Stimulated activated CD8-positive, alpha-beta memory T cell treated with anti-CD3 and anti-CD28 coated beads, Interleukin-4, amount 100 ng/mL, for 1 hour (primary cell): ENCODE measurements at places on chromosomes 7 and 10.

DNA sequence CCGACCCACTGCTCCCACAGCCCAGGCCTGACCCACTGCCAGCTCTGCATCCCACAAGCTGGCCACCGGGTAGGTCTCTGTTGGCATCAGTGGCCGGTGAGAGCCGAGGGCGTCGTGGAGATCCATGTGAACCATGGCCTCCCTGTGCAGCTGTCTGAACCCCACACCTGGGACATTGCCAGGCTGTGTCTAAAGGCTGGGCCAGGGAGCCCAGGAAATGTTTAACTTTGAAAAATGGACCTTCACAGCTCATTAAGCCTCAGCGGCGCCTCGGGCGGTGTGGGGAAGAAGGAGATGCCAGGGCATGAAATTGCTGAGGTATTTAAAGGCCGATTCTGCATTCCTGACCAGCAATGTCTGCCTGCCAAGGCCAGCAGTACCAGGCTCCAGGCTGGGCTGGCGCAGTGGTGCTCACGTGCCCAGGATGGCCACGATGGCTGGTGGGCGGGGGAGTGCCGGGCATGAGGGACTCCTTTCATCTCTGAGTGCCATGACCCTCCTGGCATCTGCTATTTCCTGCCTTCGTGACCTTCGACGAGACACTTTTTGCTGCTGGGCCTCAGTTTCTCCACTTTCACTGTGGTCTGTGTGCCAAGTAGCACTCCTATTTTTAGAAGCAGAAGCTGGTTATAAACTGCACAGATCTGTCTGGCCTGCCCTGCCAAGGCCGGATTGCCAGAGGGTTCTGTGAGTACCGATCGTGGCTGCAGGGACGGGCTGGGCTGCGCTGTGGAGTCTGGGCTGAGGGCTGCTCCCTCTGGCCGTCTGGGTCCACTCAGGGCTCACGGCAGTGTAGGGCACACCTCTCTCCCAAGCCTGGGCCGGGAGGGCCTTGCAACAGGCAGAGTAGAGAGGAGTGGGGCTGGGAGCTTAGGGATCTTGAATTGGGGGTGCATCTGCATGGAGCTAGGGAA lies 21.8 kb downstream of the ELFN1 start:
- DNase-seq, result no peak

DNA sequence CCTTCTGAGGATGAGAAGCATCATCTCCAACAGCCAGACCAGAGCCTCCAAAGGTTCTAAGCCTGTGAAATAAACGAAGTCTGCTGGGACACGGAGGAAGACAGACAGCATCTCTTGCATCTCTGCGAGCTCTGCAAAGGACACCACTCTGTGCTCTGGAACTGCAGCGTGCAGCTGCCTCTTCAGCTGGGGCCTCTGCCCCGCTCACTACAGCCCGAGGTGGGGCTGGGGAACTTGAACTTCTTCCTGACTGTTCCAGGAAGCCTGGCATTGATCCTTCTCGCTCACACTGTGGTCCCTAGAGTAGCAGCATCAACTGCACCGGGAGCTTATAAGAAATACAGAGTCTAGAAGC lies 163.3 kb downstream of the USP6NL start:
- DNase-seq, result no peak

GRCh38 chr10:114754445-114755320 lies 66.9 kb upstream of the FHIP2A start:
- no peak for DNase-seq

DNA sequence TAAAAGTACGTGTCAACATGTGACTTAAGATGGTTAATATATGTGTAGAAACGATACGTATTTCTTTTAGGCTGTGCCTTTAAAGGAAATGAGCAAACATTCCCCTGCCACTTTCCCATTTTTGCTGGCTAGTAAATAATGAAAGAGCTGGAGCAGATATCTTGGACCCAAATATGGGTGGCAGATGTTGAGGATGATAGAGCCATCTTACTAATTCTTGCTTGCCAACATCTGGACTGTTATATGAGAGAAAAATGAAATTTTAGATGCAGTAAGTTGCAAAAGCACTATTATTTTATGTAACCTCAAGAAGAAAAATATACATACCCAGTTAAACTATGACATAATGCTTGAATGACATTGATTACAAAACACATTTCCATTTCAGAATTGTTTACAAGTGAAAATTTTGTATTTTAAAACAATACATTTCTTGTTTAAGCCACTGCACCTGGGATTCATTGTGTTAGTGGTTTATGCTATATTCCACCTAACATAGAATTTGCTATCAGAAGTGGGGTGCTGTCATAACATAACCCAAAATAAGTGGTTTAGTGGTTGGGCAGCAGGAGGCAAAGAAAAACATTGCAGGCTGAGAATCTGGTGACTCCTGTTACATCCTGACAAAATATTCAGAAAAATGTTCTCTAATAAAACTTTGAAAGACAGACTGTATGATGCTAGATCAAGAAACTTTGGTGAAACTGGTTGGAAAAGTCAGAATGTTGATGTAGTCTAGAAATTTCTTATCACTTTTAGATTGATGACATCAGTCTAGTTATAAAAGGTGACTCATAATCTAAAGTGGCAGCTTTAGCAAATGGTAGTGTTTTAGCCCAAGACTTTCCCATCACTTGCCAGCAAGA lies 305.0 kb downstream of the PTEN start:
- DNase-seq, result no peak

DNA sequence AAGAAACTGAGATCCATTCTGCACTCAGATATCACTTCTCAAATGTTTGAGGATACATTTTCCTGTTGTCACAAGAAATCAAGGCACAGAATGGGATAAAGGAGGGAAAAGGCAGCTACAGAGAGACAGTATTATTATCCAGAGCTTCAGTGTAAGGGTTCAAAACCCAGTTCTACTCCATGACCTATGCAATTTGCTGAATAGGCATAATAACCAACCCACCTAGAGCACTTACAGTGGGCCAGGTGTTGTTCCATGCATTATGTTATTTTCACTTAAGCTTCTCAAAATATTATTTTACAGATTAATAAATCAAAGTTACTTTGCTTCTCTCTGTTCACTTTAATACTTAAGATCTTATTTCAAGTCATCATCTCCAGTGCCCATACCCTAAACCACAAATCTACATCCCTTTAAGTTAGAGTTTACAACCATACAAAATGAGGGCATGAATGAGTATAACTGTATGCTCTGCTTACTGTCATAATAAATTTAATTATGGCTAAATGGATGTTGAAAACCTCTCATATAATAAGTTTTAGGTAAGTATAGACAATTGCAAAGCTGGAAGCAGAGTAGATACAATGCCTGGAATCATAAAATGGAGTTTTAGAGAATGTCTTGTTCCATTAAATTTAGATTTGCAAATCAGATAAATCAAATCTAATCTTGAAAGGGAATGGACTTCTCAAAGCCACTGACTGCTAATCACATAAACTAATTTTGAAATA lies 28.1 kb upstream of the PCLO start:
- DNase-seq, result no peak

- no peak for DNase-seq
Measured at GRCh38 chr7:127983804-127984332, 47.4 kb downstream of the LRRC4 start.

DNA sequence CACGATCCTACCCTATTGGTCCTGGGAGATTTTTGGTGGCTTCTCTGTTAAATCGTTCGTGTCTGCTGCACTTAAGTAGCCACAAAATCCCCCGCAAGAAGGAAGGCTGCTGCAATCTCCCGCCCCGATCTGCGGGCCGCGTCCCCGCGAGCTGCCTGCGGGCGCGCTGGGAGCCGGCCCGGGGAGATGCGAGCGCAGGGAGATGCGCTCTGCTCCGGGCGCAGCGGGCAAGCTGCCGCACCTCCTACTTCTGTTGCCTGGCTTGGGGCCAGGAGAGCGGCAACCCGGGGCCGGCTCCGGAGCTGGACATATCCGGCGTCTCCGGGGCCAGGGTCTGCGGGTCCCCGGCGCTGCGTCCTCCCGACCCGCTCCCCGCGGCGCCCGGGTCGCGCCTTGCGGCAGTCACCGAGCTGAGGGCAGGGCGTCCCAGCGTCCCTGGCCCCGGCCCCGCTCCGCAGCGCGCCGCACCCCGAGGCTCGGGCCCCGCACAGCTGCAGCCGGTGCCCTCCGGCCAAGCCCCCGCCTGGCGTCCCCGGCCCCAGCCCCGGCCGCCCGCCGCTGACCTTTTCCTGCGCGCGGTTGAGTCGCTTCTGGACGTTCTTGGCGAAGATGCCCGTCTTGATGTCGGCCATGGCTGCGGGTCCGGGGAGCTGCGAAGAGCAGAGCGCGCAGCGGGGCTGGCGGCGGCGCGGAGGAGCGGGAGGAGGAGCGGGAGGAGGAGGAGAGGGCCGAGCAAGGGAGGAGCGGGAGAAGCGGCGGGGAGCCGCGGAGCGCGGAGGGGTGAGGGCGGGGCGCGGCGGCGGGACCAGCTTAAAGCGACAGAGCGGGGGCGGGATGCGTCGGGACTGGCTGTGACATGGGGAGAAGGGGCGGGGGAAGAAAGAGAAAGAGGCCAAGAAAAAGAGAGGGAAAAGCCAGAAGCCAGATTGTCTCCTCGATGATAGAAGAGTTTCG lies at the start of gene AMPH:
AMPH (minus strand) TSS at position 654 of the 954 bp plus-strand sequence; CDS start at position 632, 22 bp downstream.
- no peak for DNase-seq

DNA sequence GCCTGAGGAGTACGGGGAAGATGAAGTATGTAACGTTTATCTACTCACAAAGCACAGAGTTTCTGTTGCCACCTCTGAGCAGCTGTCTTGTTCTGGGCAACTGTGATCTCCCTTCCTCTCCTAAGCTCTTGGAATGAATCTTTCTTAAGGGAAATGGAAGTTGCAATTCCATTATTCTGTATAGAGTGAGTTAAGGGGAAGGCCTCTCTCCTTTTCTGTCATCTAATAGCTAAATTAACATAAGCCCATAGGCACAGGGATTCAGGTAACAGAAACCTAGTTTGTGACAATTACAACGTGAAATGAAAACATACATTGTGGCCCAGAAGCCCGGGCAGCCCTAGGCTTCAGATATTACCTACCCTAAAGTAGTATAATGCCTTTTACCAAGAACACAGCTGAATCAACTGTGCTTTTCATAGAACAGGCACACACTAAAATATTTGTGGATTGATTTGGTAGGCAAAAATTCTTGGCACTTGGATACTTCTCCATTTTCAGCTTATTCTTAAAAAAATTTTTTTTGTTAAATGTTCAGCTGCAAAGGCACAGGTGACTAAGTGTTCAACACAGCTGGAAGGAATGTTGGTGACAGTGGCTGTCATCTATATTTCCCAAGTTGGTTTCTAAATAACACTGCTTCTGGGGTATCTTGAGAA lies 3.8 kb upstream of the PDCD4 start:
- DNase-seq, result no peak

- no peak for DNase-seq
Measured at GRCh38 chr7:99124751-99125504, 19.0 kb downstream of the SMURF1 start.

DNA sequence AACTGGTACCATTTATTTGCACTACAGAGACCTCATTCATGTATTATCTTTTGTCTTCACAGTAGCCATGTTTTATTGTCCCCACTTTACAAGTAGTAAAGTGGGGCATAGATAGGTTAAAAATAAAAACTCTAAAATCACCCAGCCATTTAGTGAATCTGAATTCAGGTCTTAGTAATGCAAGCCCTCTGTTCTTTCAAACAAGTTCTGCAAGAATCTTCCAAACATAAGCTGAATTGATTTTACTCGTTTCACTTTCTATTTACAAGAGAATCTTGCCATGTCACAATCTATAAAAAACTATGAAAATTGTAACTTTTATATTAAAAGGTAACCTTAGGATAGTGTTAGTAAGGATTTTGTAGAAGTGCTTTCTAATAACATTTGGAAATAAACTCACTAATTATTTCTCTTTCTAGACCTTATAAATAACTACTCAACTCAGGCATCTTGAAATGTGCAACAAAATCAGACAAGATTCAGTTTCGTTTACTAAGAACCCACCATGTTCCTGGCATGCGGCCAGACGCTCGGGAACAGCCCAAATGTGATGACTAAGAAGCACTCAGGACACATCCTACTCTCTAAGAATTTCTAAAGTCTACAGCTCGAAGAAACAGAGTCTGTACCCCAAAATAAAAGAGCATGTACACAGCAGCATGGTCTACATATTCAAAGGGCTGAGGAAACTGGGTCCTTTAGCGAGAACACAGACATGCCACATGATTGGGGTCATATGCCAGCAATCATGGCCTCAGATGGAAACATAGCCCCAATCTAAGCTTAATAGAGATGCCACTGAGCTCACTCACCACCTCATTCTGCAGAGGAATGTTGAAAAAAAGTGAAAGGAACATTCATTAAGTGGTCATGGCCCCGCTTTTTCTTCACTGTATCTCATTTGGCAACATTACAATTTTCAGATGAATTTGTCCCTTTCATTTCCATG lies 167.6 kb downstream of the AMPH start:
- DNase-seq, result peak; percentile 37

DNA sequence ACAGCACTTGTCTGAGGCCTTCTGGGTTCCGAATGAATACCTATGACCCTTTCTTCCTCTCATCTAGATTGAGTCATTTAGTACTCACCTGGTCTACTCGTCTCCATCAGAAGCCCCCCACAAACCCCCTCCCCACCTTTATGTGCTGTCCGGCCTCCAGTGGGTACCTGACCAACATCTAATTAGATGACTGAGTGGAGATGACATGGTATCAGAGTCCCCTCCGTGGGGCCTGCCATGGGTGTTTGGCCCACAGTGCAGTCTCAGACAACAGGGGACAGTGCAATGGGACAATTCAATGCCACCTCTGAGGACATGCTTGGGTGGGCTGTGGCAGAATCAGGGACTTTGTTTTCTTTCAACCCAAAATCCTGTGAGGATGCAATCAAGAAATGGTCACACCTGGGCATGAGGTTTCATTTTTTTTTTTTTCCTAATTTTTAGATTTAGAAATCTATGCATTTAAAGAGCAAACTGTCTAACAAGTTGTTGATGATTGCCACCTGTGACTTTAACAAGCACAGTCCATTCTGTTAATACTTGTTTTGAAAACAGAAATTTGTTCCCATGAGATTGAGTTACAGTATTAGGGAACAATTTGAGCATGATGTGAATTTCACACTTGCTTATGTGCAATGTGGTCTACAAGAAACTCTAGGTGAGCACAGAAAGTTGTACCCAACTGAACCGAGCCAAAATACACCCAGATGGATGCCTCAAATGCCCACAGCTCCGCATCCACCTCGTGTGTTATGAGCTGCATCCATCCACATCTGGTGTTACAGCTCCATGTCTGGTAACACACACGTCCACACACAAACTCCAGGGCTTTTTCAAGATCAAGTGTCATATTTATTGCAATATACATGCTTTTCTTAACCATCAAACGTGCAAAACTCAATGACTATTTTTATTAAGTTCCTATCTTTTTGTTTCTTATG lies 27.5 kb downstream of the GPRIN2 start:
- DNase-seq, result no peak

GRCh38 chr10:87864496-87865059 lies 1.2 kb downstream of the PTEN start:
- DNase-seq, result no peak

GRCh38 chr10:30812018-30812851 lies 182.7 kb upstream of the LYZL2 start:
- no peak for DNase-seq
